Activated effector memory CD4-positive, alpha-beta T cell treated with Interleukin-2 at 50 U/mL for 16 hours (primary cell): ENCODE measurements at places on chromosomes 16 and 17.

GRCh38 chr17:82699551-82699950 lies 1.1 kb upstream of the RAB40B start:
- DNase-seq = no peak

DNA sequence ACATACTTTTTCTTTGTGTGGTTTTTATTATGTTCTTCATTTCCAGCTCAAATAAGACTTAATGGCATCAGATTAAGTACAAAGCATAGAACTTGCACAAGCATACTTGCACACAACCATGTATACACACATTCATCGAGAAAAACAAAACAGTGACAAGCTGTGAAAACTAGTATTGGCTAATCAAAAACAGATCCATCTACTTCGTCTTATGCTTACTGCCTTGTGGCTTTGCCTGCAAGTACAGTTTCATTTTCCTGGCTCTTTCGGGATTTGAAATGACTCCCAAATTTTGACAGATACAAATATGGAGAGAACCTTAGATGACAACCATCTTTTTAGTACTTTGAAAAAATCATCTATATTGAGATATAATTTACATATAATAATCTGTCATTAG lies 338.3 kb downstream of the BCAS3 start:
- DNase-seq = no peak

GRCh38 chr17:50917418-50917743 lies 51.2 kb upstream of the TOB1 start:
- no peak for DNase-seq

- DNase-seq = no peak
Measured at GRCh38 chr17:1469231-1469852, 13.3 kb upstream of the CRK start.

GRCh38 chr17:71938340-71939010 lies 182.3 kb upstream of the SOX9 start:
- no peak for DNase-seq

- DNase-seq = no peak
Measured at GRCh38 chr17:9148905-9149525, 127.7 kb downstream of the NTN1 start.

GRCh38 chr17:70857351-70857750 lies 688.0 kb downstream of the KCNJ2 start:
- DNase-seq = no peak

DNA sequence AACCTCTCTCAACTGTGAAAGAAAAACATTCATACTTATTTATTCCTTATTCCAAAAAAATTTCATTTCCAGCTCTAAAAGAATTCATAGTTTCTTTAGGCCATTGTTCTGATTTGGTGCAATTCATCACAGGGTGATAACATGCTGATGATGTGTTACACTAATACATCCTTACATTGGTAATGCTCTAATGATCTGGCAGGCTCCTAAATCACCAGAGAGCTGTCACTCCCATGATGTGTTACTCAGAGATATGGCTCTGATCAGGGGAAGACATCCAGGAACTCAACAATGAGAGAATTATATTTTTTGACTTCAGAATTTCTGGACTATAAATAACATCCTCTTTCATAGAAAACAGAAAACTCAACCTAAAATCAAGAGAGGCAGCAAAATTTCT lies 209.3 kb downstream of the CHD9NB start:
- DNase-seq = no peak

DNA sequence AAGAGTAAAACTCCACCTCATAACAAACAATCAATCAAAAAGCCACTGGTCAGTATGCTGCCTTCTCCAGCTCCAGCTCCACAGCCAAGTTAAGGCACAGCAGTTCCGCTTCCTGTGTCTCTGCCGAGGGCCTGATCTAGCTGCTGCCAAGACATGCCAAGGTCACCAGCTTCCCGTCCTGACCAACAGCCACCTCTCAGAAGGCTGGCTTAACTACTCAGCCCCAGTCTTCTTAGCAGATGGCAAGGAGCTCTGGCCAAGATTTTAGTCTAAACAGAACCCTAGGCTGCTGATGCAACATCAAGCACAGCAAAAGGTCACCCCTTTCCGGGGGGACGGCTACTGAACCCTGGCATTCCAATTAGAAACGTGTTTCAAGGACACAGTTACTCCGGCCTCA lies 17.7 kb upstream of the MNT start:
- DNase-seq = no peak

GRCh38 chr16:67752641-67753040 lies 33.5 kb upstream of the GFOD2 start:
- DNase-seq = no peak

DNA sequence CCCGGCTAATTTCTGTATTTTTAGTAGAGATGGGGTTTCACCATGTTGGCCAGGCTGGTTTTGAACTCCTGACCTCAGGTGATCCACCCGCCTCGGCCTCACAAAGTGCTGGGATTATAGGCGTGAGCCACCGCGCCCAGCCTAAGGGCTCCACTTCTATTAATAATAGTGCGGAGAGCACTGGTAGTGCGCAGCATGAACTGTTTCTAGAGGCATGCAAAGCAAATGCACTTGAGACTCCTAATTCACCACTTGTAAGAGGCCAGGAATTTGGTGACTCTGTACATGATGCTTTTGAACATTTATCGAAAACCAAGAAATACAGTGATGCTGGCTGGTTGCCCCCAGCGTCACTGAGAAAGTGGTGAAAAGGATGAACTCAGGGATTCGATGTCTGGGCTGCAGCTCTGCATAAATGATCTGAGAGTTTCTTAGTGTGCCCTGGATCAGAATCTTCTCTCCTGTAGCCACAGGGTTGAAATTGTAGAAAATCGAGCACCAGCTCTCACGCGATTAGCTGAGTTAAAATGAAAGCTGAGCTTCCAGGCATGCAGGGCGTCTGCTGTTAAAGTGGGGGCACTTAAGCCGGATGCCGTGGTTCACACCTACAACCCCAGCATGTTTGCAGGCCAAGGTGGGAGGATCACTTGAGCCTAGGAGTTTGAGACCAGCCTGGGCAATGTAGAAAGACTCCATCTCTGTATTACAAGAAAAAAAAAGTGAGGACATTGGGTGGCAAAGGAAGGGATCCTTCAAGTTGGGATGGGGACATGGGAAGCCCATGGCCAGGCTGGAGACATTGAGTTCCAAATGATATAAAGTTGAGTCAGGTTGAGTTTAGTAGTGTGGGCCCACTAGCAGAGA lies 4.8 kb downstream of the RNF213 start:
- peak; percentile 72 for DNase-seq

DNA sequence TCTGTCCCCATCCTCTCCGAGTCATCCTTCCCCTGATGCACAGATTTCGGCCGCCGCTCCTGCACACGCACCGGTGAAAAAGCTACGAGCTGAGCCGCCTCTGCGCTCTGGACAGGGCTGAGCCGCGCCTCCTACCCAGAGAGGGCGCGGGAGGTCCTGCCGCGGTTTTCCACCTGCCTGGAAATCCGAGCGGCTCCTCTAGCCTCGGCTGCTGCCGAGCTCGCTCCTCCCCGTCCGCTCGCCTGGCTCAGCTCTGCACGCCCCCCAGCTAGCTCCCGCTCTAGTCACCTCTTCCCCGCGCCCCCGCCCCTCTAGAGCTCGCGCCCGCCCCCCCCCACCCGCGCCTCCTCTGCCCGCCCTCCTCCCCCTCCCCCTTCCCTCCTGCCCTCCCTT lies 198 bp upstream of the SHISA9 start:
- no peak for DNase-seq

- peak; percentile 26 for DNase-seq
Measured at GRCh38 chr16:85611444-85612190, 1.5 kb upstream of the GSE1 start.

- DNase-seq = no peak
Measured at GRCh38 chr16:68367030-68367429, 56.2 kb downstream of the PRMT7 start.

DNA sequence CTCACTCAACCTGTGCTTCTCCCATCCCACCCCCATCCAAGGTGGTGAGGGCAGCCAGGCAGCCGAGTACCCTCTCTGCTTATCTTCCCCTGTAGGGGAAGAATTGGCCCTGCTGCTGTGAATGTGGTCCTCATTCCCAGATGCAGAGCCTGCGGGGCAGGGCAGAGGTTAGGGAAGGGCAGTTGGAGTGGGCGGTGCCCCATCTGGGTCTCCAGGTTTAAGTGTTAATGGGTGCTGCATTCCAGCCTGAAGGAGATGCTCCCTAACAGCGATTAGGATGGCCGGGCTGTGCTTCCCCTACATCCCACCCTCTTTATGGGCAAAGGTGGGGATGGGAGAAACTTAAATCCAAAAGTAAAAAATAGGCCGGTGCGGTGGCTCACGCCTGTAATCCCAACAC lies 12.1 kb downstream of the TMEM95 start:
- no peak for DNase-seq

GRCh38 chr16:61362585-61362984 lies 673.7 kb downstream of the CDH8 start:
- no peak for DNase-seq

DNA sequence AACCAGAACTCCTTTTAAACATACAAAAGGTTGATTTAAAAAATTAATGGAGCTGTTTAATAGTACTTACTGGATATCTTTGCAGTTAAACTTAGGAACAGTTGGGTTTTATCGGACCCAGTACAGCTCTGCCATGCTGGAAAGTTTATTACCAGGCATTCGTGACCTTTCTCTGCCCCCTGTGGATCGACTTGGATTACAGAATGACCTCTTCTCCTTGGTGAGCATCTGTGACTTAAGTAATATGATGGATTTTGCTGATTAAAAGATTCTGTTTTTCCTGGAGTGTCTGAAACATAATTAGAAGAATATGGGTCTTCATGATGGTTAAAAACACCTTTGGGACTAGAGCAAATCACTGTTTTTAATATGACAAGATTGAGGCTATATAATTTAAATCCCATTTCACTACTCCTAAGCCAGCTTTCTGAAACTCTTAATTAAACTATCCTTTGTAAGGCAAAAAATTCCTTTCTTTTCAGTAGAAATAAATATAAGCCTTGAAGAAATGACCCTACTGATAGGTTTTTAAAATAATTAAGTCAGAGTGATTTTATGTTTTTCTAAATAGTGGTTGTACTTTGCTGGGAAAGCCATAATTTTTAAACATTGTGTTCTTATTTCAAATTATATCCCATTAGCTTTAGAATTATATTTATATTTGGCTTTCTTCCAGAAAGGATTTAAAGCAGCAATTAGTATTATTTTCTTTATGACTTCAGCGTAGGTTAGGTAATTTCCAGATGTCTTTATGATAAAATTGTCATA lies 45.7 kb upstream of the KPNB1 start:
- no peak for DNase-seq

DNA sequence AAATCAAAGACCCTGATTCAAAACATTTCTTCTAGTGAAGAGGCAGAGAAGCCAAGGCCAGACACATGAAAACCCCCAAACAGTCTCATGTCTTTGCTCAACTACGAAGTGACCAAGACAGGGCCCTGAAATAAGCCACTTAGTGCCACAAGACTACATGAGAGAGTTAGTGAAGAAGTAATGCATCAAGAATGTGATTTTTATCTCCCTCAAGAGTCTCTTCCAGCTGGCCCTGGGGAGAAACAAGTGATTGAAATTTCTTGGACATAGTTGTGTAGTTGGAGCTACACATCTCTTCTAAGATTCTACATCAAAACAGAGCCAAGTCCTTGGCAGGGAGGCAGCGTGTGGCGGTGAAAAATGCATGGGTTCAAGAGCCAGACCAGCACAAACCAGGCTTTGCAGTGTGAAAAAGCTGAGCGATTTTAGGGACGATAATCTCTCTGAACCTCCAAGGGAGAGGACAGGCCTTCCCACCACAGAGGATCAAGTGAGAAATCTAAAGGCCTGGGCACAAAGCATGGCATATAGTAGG lies 30.6 kb downstream of the LYRM1 start:
- DNase-seq = no peak

DNA sequence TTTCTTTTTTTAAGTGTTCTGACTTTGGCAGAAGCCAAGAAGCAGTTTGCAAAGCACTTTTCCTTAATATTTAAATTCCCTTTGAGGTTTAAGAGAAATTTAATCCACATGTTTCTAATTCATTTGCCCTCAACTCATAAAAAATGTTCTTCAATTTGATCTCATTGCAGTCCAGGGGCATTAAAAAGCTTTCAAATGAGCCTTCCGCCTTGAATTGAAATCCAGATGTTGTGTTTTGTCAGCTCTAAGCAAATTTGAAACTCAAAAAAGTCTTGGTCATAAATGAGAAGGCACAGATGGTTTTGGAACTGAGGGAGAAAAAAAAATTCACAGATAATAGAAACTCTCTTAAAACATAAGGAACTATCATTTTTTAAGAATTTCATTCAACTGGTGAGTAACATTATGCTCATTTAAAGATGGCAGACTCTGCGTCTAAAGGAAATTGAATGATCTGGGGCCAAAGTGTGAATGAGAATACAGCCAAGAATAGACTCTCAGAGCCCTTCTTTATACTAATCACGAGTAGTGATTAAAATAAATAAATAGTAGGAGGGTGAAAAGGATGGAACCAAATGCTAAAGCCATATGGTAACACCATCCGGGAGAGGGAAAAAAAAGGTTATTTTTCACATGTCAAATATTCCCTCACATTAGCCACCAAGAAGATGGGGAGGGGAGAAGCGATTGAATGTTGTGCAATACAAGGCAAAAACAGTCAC lies 1304.7 kb downstream of the CDH8 start:
- no peak for DNase-seq

DNA sequence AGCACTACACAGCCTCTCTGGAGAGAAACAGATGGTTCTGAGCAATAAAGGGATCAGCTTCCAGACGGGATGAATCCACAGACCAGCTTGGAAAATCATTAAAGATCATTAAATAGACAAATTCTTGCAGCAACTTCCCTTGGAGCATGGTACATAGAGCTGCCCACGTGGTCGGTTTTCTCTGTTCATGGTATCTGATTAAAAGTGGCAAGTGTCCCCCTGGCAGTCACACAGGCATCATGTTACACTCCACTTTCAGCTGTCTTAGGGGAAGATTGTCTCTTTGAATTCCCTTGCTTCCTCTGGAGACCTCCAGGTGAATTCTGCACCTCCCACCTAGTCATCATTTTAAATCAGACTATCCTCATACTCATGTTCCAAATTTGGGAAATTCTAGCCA lies 92.2 kb upstream of the CACNG3 start:
- DNase-seq = no peak

DNA sequence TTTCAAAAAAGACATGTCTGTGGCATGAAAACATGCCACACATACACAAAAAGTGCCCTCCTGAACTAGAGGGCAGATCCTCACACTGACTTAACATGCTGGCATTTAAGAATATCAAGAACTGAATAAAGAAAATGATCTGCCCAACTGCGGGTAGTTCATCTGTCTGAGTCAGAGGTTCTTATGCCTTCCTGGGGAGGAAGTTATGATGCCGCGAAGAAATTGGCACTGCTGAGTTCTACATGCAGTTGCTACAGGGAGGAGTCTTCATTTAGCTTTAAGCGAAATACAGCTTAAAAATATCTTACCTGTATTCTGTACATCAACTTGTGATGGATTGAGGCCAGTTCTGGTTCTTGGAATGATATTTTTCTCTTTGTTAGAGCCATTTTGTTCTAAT lies 6.3 kb downstream of the ALDH3A2 start:
- DNase-seq = no peak

- no peak for DNase-seq
Measured at GRCh38 chr17:8210761-8211458, 535 bp upstream of the AURKB start.

GRCh38 chr17:17315142-17315821 lies 12.1 kb downstream of the NT5M start:
- no peak for DNase-seq

- no peak for DNase-seq
Measured at GRCh38 chr16:13839577-13839976, 80.4 kb upstream of the ERCC4 start.

GRCh38 chr17:8072341-8072728 lies 15.2 kb downstream of the ALOX12B start:
- no peak for DNase-seq

- no peak for DNase-seq
Measured at GRCh38 chr16:66539623-66540469, 10.1 kb downstream of the TK2 start.
